Panc1 (cell line): ENCODE measurements at places on chromosomes 16 and 17. TPM values are rescaled to one million over a fixed set of nuclear protein-coding genes. Genes with fewer than 3 reads are reported as not detected.

DNA sequence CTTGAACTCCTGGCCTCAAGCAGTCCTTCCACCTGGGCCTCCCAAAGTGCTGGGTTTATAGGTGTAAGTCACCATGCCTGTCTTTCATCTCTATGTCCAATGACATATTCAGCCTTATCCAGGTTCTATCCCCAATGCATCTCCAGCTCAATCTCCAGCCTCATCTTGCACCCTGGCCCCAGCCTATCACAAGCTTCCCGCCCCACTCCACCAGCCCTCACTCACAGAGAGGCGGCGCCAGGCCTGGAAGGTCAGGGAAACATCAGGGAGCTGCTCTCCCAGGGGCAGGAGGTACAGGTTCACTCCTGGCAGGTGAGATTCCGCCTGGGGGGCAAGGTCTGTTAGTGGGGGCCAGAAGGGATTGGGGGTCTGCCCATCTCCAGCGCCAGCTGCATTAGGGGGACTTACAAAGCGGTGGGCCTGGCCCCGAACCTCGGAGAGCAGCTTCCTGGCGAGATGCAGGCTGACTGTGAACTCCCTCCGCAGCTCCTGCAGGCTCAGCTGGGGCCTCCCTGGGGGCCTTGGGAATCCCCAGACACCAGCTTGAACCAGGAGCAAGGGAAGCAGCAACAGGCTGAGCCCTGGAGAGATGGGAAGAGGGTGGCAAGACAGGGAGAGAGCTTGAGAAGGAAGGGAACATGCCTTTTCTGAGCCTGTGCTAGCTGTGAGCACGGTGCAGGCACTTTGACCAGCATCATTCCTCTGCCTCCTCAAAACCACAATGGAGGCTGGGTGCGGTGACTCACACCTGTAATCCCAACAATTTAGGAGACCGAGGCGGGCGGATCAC, 3.0 kb downstream of the IL27 start:
- 0 out of 2 replicates have a peak, but pooled peaks cover 3% of the 10 kb centered on the region for H3K4me1 ChIP-seq
- H3K27me3 ChIP-seq: no peaks in the 10 kb centered on the region
- H3K27ac ChIP-seq: no peak overlapping the region

AOC2 gene
- 0.85 TPM for total RNA-seq

TP53TG3D gene
- total RNA-seq: 1.6 TPM

DNA sequence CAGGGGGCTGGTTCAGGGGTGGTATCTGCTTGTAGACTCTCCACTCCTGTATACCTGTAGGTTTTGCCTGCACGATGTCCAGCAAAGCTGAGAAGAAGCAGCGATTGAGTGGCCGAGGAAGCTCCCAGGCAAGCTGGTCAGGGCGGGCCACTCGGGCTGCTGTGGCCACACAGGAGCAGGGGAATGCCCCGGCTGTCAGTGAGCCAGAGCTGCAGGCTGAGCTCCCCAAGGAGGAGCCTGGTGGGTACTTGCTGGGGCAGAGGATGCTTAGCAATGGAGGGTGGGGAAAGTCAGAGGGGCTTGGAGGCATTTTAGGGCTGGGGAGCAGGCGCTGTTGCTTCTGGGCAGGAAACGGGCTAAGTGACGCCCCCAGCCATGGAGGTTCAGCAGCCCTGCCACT, 2.1 kb downstream of the DNAH2 start:
- no peaks in the 10 kb centered on the region for H3K27me3 ChIP-seq
- H3K27ac ChIP-seq: no peak overlapping the region
- DNase-seq: no peak
- no peaks in the 10 kb centered on the region for H3K36me3 ChIP-seq
- no peak overlapping the region for H3K4me3 ChIP-seq
- H3K4me1 ChIP-seq: peaks cover 5% of the 10 kb centered on the region

DNA sequence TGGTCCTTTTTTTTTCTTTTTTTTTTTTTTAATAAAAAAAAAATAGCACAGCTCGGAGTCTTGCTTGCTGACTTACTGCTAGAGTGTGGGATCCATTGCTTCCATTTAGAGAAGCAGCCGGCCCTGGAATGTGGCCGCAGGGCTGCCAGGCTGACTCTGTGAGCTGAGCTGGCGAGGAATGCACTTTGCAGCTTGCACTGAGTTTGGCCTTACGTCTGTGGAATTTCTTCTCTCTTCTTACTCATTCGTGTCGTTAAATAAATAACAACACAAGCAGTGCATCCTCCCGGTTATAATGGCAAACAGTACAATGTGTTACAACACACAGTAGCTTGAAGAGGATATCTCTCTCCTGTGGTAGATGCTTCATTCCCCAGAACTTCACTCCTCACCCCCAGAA, 69.2 kb downstream of the PRKCB start:
- H3K27me3 ChIP-seq: no peaks in the 10 kb centered on the region
- H3K4me3 ChIP-seq: no peak overlapping the region
- H3K4me1 ChIP-seq: peaks cover 26% of the 10 kb centered on the region
- peak; percentile 12 for DNase-seq
- H3K27ac ChIP-seq: peak overlapping the region; percentile 60
- H3K36me3 ChIP-seq: no peaks in the 10 kb centered on the region

RTN4RL1 gene
- total RNA-seq: 0.80 TPM

KCNG4 gene
- not detected for total RNA-seq

TM4SF5 gene
- not detected for total RNA-seq

SLC12A3 gene
- 0.15 TPM for total RNA-seq
